NCI-H187 treated with DMSO at 0.1 percent for 48 hours (cell line): ENCODE measurements at places on chromosomes 5 and 9.

- no peak for DNase-seq
These were observed 69.3 kb downstream of the CRB2 start for GRCh38 chr9:123425261-123425821.

GRCh38 chr5:108727236-108727650 is 20.5 kb upstream of the FER start:
- no peak for DNase-seq

DNA sequence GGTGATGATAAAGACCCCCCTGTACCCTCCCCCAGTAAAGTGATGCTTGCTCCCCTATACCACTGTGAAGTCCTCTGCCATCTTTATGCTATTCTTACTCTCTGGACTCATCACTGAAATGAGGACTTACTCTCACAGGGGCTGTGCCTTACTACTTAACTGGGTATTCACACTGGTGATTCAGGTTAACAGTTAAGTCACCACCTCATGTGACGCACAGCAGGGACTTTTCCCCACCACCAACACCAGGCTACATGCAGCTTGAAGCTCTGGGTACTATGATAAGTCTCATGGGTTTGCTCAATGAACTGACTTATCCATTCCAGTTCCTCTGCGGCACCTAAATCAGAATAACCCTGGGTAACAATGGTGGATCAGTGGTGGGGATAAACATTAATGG is 163.7 kb downstream of the ELAVL2 start:
- no peak for DNase-seq

DNA sequence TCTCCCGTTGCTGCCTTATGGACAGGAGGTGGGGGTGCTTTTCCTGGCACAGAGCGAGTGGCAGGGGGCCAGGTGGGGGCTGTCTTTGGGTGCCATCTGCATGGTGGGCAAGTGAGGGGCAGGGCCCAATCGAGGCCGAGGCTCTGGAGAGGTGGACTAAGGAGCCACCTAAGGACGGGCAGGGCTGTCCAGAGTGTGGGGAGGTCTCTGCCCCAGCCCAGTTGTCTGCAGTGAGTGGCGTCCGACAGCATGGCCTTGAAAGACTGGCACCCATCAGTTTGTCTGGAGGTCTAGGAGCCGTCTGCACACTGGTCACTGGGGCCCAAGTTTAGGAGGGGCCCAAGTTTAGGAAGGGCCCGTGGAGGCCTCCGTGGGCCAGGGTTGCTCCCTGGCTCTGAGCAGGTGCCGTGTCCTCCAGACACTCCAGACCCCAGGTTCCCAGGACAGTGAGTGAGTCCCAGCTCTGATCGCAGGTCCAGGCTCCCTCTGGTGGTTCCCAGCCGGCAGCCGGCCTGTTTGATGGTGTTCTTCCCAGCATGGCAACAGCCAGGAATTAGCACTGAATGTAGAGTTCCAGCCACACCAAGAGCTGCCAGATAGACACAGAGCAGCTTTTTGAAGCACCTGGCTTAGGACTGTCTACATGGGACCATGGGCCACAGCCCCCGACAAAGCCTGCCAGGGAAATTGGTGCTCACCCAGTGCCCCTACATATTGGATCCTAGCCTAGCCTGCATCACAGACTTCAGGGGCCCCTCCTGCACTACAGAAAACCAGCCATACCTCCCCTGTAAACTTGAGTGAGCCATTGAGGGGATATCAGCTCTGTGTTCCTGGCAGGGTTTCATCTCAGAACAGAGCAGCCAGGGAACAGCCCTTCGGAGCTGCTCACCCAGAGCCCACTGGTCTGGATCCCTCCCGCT is 120.9 kb downstream of the WNK2 start:
- no peak for DNase-seq

DNA sequence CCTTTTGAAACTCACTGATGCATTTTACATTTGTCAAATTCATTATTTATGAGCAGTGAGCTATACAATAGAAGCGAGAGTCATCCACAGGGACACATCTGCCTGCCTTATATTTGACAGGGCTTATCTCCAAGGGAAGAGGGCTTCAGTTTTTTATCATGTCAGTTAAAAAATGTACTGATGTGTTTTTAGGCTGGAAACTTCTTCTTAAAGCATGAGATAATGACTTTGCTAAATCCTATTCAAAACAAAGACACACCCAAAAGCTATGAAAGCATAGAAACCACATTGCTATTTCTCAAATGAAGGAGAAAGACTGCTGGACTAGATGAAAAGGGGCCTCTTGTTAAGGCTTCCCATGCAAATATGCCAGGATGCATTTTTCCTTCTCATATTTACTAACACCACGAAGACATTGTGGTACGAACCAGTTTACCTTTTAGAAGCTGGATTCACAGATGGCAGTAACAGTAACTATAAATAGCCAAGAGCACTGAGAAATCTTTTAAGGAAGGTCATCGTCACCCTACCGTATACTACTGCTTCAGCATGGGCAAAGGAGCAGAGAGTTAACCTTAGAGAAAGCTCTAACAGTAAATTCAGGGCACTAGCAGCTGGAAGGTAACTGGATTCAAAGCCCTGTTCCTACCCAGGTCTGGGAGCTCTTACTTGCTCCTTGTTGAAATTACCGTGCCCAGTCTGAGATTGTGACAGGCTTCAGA is 86.3 kb upstream of the IFNK start:
- DNase-seq: peak; percentile 59

DNA sequence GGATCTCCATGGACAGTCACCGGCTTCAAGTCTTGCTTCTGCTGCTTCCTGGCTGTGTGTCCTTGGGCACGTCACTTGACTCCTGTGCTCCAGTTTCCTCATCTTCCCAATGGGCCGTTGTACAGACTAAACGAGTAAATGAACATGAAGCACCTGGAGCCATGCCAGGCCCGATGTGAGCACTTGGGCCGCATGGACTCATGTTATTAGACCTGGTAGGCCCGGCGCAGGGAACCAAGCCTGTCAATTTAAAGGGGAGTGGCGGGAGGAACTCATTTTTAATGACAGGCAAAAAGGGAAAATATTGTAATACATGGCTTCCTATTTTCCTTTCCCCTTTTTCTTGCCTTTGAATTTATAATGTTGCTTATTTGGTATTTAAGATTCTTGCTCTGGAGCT is 47.5 kb downstream of the TENT4A start:
- DNase-seq: no peak

DNA sequence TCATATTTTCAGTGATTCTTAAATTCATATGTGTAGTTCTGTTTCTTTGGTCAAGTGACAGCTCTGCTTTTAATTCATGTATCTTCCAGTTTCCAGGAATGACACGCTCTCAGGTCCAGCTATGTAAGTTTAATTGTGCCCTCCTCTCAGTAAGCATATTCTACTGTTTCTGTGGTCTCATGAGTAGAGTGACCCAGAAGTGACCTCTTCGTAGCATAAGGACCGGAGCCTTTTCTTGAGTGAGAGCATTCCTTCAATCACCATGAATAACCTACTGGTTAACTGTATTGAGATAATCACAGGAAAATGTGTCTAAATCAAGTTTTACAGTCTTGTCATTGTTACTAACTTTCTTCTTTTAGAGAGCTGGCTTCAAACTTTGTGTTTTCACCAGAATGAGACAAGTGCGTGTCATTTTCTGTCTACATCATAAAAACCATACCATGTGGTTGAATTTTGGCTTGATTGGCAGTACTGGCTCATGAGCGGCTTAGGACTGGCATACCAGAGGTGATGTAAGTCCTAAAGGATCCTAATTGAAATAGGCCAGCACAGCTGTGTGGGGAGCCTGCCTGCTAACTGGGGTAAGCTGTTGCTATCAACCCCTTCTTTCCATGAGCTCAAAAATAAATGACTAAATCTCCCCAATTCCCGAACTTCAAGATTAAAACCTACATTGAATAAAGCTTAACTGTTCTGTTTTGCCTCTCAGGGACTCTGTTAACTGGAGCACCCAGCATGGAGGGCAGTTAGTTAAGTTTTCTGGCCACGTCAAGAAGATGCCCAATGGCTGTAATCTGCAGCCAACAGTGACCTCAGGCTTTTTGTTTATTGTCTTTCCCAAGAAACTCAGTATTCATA is 4.8 kb downstream of the ADAMTSL1 start:
- no peak for DNase-seq

GRCh38 chr5:114665551-114665950 is 303.7 kb downstream of the KCNN2 start:
- DNase-seq: no peak

DNA sequence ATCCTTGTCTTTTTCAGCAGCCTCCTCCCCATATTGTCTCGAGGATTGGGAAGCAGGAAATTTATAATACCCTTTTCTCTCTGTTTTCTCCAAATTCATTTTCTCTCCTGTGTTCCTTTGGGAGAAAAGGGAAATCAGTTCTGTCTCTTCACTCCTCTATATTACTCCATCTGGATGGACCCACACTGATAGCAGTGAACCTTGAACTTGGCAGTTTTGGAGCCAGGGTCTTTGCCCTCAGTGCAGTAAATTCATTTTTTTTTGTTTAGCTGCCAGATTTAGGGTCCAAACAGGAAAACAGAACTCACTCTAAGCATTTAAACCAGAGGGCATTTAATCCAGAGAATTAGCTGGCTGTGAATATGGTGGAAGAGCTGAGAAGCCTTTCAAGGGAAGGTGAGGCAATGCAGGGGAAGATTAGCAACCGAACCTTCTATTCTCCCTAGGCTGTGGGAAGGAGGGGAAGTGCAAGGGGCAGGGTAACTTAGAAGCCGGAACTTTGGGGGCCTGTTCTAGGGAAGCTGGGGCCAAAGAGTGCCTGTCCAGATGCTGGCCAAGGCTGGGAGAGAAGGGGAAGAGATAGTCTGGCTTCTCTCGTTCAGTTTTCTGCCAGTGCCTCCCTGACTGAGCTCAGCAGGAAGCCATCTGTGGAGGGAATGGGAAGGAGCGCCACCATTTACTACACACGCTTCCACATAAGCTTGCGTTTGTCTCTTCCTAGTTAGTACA is 16.3 kb upstream of the NPR2 start:
- no peak for DNase-seq

- DNase-seq: no peak
These were observed 27.3 kb downstream of the TTC1 start for GRCh38 chr5:160036243-160036642.

GRCh38 chr9:97900738-97901565 is 21.3 kb downstream of the TRMO start:
- DNase-seq: no peak

DNA sequence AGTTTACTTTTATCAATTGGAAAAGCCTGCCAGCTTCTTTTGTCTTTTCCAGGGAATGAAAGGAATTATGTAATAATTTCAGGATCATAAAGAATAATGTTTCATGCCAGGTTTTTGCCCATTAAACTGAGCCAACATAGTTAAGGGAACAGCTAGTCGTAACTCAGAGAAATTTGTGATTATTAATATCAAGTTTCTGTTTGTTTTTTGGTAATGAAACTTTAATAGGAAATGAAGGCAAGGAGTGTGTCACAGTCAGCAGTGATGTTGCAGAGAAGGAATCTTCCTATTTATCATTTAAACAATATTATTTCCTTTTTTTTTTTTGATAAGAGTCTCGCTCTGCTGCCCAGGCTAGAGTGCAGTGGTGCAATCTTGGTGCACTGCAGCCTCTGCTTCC is 10.7 kb downstream of the NFIL3 start:
- DNase-seq: no peak

DNA sequence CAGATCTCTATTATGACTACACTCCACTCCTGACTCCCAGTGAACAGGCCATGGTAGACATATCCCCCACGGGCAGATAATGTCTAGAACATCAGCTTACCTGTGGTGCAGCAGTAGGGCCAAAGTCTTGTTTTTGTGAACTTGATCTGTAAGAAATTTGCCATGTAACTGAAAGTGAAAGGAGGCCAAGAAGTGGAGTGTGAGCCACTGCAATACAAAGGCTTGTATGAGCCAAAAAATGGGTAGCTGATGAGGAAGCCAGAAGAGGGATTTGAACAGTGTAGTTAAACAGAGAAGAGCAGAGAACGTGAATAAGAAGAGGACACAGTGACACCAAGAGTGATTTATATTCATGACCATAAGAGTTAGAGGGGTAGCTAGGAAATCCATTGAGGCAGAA is 361.7 kb downstream of the DMRT2 start:
- no peak for DNase-seq

DNA sequence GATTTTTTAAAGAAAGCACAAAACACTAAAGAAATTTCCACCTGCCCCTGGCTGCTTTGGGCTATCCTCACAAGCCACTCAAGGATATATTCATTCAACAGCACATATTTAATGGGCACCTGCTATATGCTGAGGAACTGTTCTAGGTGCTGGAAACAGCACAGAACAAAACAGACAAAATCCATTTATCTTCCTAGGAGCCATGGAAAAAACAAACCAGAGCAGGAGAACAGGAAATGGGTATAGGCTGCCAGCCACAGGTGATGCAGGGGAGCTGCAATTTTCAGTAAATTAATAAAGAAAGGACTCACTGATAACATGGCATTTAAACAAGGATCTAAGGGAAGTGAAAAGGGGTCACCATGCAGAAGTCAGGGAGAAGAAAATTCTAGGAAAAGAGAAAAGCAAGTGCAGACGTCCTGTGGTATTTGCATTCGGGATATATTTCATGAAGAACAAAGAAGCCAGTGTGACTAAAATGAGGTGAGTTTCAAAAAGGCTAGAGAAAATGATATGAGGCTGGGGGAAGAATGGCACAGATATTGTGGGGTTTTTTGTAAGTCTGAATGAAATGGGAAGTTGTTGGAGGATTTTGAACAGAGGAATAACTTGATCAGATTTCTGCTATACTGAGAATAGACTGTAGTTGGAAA is 152.2 kb downstream of the ADAMTSL1 start:
- DNase-seq: no peak

DNA sequence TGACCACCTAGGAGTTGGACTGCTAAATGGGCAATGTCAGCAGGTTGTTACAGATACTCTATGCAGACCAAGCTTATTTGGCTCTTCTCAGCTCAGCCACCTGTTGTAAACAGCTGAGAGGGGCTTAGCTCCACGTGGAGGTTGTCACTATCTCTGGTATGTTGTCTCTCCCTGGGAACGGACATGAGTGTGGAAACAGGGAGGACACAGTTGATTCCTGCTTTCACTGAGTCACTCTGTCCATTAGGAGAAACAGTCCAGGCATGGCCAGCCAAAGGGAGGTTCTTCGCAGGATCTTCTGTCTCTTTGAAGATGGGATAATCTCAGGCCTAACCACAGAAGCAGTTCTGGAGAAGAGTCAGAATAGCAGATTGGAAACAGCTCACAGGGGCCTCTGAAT is 121.2 kb downstream of the PALM2AKAP2 start:
- no peak for DNase-seq

DNA sequence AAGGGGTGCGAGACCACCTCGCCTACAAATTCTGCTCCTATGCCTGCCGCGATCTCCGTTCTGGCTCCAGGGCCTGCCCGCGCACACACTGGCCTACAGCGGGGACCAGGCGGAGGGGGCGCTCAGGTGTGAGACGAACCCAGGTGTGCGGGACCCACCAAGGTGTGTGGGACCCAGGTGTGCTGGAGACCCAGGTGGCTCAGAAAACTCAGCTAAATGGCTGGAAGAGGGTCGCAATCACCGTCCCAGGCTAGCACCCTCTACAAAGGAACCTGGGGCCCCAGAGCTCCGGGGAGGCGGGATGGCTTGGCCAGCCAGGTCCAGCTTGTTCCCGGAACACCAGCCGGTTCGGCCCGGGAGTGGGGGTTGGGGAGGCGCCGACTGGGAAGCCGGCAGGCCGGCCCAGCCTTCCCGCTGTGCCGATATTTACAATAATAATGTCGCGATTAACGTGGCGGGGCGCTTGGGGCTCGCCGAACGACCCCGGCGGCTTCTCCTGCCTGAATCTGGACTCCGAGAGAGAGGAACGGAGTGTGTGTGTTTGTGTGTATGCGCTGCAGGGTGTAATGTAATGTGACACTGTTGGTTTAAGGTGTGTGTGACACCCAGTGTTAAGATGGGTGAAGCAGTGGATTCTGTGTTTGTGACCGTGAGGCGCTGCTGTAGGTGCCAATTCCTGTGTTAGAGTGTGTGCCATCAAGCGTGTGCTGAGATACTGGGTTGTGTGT is 1.4 kb downstream of the PCDH1 start:
- no peak for DNase-seq

- no peak for DNase-seq
These were observed 689 bp upstream of the GLRA1 start for GRCh38 chr5:151925340-151925739.
